ENCODE measurements at places on chromosomes 1 and 21.

DNA sequence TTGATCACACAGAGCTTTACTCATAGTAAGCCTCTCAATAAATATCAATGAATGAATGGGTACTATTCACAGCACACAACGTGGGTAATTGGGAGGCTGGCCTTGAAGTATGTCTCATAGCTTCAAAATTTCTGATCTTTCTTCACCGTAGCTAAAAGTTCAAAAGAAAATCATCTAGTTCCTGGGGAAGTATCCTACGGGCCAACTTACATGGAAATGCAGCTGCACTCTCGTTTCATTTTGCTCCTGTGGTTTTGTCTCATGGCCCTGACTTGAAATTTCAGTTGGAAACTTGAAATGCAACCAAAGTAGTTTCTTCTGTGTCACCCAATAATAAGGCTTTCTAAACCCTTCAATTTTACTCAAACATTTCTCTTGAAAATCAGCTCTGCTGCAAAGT lies 76.1 kb upstream of the CNIH3 start:
- no peak for DNase-seq

DNA sequence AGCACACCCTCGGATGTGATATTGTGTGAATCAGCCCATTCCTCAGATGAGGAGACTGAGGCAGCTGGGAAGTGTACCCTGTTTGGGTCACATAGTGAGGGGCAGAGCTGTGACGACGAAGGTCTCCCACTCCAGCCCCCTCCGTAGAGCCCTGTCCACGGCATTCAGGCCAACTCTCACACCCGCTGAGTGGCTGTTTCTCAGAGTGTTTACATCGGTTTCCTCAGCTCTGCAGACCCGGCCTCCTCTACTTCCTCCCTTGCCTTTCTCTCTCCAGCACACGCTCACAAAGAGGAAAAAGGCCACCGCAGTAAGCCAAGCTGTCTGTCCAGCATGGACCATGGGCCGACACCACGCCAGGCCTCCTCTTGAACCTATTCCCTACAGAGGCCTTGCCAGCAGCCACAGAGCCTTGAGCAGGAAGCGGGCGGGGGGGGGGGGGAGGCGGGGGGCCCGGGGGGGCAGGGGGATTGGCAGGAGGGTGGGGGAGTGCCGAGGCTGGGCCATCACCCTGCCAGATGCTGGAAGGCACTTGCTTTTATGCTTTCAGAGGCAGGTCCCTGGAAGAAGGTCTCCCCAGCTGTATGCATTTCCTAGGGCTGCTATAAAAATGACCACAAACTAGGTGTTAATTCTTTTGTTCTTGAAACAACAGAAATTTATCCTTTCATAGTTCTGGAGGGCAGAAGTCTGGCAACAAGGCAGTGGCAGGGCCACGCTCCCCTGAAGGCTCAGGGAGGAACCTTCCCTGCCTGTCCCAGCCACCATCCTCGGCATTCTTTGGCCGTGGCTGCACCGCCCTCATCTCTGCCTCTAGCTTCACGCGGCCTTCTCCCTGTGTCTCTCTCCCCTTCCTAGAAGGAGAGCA lies 178.4 kb downstream of the PSMG1 start:
- DNase-seq, result no peak

DNA sequence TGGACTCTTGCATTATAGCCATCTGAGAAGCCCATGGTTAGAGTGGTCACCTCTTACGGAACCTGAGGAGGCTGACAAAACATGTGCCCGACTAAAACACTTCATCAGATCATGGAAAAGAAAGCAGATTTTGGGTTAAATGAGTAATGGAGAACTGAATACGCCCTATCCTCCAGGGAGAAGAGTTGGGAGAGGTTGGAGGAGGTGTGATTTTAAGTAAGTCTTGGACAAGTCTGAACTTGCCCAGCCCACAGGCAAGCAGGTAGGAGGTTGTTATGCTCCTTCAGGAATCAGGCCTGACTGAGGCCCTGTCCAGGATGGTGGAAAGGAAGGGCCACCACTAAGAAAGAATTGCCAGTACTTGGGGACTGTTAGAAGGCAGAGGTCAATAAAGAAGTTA lies 255.8 kb downstream of the TGFB2 start:
- DNase-seq, result no peak

DNA sequence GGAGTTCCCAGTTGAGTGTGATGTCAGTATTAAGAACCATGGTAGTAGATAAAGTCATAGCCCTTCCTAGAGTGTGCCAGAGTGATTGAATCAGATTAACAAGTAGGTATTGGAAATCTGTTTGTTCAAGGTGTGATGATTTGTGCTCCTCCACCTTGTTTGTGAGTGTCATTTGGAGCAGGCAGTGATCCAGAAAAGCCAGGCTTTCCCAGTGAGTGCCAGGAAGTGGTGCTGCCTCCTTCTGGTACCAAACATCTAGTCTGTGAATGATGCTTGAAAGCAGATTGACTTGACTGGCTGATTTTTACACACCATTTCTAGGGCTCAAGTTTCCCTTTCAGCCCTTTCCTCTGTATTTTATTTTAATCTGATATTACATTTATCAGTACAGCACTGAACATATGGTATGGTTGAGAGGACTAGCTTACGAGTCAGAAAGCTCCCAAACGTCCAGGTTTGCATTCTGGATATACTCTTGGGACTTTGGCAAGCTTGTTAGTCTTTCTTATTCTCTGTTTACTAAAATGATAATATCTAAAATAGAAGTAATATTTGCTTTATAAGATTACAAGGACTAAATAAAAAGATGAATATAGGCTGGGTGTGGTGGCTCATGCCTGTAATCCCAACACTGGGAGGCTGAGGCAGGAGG lies 100.7 kb downstream of the PATJ start:
- peak; percentile 8 for DNase-seq

- DNase-seq, result no peak
Measured at GRCh38 chr1:224521904-224522734, 87.5 kb upstream of the WDR26 start.

GRCh38 chr1:50289495-50289894 lies 133.7 kb downstream of the DMRTA2 start:
- no peak for DNase-seq

- DNase-seq, result peak; percentile 49
Measured at GRCh38 chr1:77991638-77992037, 12.8 kb upstream of the FUBP1 start.

- peak; percentile 91 for DNase-seq
Measured at GRCh38 chr21:42337830-42338728, 12.7 kb downstream of the TFF2 start.

- DNase-seq, result no peak
Measured at GRCh38 chr1:48030211-48030610, 33.0 kb upstream of the TRABD2B start.

DNA sequence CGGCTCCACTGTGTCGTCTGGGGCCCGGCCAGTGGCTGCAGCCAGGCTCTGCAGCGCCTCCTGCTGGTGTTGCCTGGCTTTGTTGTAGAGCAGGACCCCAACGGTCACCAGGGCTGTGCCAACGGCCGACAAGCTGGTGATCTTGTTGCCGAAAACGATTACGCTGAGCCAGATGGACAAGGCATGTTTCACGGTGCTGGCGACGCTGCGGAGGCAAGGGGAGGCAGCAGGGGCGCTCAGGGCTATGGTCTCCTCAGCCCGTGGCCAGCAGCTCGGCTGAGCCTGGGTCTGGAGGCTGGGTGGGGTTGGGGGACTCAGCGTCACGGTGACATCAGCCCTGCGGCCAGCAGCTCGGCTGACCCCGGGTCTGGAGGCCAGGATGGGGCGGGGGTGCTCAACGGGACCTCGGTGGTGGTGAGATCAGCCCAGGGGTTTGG lies 7.0 kb upstream of the CDK11B start:
- no peak for DNase-seq

GRCh38 chr1:156807627-156808026 lies 9.0 kb downstream of the SH2D2A start:
- DNase-seq, result no peak

DNA sequence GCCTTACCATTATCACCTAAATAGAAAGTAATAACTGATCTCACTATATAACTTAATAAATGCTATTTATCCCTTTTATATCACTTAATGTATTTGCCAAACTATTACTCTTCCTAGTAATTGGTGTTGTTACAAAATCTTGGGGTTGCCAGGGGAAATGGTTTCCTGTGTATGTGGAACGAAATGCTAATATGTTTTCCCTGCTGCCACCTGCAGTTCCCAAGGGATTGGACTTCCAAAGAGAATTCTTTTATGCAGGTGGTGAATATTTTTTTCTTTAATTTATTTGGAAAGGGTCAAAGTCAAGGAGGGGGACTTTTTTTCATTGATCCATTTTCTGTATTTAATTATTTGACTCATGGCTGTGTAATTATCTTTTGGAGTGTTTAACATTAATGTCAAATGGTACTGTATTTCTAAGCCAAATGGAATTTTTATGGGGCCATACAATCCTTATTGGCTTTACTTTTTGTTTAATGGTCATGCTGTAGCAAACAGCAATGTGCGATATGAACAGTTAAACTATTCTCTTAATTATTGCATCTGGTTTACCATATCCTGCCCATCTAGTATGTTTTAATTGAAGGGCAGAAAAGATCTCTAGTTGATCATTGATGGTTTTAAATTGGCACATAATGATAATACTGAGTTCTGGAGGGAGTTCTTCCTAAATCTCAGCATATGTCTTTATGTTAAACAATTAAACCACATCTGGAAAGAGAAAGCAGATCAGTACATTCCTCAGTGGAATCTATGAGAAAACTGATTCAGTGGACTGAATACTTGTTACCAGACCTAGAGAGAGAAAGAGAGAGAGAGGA lies 486.3 kb downstream of the TTLL7 start:
- DNase-seq, result no peak

DNA sequence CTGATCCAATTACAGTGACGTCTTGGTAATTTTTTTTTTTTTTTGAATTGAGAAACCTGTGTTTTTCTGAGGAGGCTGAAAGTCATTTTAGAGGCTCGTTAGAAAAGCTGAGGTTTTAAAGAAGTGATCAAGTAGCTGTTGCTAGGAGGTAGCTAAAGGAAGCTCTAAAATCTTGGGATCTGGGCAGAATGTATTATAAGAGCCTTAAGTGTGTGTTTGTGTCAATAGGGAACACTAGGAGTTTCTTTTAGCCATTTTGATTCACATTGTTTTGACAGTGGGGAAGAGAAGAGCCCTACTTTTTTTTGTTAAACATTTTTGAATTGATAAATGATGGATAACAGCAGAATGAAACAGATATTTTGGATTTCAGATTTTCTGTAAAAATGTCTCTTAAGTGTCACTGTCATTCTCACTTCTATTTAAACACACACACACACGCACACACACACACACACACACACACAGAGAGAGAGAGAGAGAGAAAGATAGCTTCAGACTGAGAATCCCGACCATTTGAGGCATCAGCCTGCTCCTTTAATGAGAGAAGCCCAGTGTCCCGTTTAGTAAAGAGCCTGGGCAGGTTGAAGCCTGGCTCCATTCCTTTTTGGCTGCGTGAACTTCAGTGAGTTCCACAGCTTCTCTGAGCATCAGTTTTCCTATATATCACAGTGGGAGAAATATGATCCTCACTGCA lies 79.1 kb upstream of the GPR88 start:
- no peak for DNase-seq

GRCh38 chr1:231159963-231160761 lies 1.7 kb upstream of the TRIM67 start:
- DNase-seq, result no peak

DNA sequence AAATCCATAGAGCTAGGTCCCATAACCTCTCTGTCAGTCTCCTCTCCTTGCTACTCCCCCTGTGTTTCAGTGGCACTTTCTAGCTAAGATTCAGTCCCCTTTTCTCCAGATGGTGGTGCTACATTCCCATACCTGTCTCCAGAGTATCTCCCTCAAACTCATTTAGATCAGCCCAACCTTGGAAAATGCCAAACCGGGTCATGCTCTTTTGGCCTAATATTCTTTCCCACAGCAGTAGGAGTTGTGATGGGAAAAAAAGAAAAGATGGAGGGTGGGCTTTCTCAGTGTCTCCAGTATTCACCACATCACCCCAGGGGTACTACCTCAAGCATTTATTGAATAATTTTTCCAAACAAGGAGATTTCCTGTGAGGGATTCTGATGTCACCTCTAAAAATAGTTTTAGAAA lies 3.2 kb upstream of the RXFP4 start:
- peak; percentile 69 for DNase-seq

DNA sequence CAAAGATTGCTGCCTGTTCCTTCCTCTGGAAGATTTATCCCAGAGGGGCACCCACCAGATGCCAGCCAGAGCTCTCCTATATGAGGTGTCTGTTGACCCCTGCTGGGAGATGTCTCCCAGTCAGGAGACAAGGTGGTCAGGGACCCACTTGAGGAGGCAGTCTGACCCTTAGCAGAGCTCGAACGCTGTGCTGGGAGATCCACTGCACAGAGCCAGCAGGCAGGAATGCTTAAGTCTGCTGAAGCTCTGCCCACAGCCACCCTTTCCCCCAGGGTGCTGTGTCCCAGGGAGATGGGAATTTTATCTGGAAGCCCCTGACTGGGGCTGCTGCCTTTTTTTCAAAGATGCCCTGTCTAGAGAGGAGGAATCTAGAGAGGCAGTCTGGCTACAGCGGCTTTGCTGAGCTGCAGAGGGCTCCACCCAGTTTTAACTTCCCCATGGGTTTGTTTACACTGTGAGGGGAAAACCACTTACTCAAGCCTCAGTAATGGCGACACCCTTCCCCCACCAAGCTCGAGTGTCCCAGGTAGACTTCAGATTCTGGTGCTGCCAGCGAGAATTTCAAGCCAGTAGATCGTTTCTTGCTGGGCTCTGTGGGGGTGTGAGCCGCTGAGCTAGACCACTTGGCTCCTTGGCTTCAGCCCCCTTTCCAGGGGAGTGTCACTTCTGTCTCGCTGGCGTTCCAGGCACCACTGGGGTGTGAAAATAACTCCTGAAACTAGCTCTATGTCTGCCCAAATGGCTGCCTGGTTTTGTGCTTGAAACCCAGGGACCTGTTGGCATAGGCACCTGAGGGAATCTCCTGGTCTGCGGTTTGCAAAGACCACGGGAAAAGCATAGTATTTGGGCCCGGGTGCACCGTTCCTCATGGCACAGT lies 51.1 kb upstream of the PDC start:
- DNase-seq, result peak; percentile 53

DNA sequence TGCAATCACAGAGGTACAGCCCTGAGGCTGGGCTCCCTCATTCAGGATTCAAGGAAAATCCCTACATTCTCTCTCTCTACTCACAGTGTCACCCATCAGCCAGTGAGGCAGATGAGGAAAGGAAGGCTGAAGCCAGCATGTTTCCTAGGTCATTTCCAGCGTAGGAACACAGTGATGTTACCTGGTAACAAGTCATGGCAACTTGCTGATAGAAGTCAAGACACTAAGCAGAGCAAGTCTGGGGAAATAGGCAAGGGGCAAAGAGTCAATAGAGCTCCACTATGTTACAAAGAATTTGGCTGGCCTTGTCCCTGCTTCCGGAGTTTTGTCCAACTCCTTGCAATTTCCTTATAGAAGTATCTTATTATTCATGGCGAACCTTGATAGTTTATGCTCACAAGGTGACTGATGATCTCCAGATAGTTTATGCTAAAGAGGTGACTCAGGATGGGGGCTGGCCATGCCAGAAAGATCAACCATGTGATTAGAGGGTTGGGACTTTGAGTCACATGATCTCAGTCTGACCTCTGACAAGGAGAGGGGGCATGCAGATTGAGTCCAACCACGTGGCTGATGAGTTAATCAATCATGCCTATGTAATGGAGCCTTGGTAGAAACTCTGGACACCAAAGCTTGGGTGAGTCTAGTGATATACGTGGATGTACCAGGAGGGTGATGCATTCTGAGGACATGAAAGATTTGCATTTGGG lies 51.1 kb downstream of the SUSD4 start:
- peak; percentile 67 for DNase-seq

- DNase-seq, result peak; percentile 82
Measured at GRCh38 chr1:226870401-226871279, at the start of gene PSEN2. PSEN2 (plus strand) TSS chr1:226870616; CDS start chr1:226881908, 11,292 bp downstream.

GRCh38 chr1:205226868-205227583 lies 720 bp upstream of the TMCC2 start:
- DNase-seq, result peak; percentile 72

GRCh38 chr1:220681220-220681880 lies 8.8 kb upstream of the C1orf115 start:
- no peak for DNase-seq

GRCh38 chr1:98130408-98130807 lies 209.6 kb upstream of the DPYD start:
- no peak for DNase-seq

All from kidney tubule cell (primary cell).